ENCODE measurements at places on chromosomes 1 and 21.

DNA sequence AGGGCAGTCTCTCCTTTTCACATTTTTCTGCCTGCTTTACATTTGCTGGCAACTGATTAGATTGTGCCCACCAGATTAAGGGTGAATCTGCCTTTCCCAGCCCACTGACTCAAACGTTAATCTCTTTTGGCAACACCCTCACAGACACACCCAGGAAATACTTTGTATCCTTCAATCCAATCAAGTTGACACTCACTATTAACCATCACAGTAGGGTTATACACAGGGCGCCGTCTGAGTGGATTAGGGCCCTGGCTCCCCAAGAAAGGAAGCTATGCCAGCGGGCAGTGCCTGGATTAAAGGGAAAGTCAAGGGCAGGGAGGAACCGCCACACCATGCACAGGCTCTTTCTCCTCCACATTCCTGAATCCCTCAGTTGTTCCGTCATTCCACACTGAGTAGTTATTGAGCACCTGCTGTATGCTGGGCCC lies 56.2 kb downstream of the EVA1C start:
- DNase-seq = no peak

DNA sequence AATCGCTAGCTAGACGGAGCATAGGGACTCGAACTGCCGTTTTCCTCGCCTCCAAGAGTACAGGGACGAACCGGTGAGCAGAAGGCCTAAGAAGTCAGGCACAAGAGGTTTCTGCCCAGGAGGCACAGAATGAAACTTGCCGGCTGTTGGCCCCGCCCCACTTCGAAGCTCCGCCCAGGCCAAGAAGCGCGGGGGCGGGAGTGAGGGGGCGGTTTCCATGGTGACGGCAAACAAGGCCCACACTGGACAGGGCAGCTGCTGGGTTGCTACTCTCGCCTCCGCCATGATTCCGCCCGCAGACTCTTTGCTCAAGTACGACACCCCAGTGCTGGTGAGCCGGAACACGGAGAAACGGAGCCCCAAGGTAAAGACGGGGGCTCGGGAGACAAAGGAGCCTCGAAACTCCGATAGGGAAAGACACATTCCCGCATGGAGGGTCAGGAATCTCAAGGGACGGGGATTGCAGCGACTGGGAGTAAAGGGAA lies at the start of gene DNALI1:
Gene DNALI1, plus strand, starts transcription at position 229 of the 485 bp plus-strand sequence. Its CDS starts 55 bp downstream, at position 284.
- DNase-seq = no peak

DNA sequence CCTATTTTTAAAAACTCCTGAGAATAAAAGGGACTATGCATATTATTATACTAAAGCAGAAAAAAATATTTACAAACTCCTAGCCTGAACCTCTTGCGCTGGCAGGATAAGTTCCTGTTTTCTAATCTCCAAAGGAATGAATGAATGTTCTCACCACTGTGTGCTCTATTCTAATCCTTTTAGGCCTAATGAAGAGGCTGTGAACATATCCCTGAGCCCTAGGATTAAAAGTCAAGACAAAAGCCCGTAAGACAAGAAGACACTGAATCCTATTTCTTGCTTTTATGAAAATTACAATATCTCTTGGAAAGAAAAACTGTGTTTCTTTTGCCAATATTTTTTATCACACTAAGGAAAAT lies 317.5 kb downstream of the HHAT start:
- no peak for DNase-seq

DNA sequence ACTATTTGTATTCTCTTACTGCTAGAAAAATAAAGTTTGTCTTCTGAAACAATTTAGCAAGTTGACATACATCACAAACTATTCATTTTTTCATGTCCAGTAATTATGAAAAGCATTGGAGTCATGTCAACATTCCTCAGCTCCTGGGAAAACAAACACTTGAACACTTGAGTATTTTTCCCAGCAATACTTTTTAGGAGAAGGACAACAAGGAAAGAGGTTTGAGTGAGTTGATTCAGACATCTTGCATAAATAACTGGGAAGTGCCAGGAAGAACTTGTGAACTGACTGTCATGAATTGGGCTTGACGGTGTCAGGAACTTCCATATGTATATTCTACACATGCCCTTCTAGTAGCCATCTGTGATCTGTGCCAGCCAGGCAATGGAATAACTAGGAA lies 195.6 kb downstream of the HMCN1 start:
- no peak for DNase-seq

GRCh38 chr1:89827902-89828301 lies 7.1 kb downstream of the LRRC8D start:
- no peak for DNase-seq

- DNase-seq = no peak
These were observed 157.7 kb downstream of the MAST2 start for GRCh38 chr1:45960930-45961715.

DNA sequence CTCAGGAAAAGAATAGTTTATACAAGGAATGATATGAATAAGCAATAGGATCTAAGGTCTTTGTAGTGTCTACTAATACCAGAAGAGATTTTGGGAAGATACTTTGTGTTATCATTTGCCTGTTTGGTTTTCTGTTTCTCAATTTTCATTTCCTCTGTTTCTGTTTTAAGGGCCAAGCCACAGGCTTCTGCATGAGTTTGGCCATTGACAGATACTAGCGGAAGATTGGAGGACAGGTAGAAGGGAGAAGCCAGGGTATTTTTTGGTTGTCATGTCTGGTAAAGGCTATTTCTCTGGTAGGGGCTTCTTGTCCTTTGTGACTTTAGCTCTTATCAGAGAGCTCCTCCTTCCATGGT lies 51.4 kb downstream of the HS2ST1 start:
- no peak for DNase-seq

DNA sequence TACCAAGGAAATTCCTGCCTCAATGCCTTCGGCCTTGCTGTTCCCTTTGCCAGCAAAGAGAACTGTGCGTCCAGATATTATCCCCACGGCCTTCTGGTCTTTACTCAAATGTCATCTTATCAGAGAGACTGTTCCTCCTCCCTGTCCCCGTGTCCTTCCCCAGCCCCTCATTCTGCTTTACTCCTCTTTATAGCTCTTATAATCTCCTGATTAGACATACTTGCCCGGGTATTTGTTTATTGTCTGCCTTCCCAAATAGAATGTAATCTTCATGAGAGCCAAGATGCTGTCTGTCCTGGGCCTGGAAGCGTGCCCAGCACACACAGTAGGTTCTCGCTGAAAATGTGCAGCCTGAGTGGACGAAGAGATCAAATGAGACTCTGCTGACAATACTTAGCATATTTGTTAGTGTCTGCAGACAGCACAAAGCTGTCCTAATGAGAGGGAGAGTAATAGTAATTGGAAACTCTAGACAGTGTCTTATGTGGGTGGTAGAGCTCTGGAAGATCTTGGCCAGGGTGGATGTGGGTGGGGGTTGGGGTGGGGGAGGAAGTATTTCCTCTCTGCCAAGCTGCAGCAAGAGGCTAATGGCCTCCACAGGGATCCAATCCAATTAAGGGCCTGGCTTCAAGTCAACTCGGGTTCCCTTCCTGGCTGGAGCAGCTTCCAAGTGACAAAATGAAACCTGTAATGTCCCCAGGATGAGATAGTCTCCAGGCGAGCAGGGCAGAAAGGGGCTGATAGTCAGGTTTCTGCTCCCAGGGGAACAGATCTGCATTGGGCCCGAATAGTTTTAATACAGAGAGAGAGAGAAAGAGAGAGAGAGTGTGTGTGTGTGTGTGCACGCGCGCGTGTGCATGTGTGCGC lies 9.5 kb upstream of the CLIC4 start:
- DNase-seq = no peak

DNA sequence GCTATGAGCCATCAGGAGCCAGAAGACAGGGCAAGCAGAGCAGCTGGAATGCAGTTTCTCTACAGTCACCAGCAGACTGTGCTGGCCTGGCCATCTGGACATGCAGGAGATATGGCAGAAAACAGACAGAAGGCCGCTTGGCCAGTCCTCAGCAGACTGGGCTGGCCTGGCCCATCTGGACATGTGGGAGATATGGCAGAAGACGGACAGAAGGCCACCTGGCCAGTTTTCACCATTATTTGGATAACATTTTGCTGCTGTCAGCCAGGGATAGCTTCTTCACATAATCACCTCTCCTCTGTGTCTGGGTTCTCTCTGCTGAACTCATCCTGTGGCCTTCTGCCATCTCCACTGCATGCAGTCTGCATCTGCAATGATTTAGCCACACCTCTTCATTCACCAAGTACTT lies 25.0 kb upstream of the CACYBP start:
- DNase-seq = no peak

DNA sequence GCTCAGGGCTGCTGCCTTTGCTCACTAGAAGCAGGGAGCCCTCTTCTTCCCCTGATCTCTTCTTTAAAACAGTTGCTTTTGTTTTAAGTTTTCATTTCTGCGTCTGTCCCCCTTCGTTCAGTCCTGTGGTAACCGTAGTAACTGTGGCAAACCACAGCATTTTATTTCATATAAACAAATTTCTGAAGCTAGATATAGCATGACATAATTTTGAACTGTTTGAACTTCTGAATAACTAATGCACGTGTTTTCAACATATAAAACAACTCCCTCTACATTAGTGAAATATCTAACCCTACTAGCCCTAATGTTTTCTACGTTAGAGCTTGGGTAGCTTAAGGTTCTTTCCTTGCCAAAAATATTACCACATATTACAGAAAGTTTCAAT lies 104.6 kb downstream of the DISP1 start:
- DNase-seq = no peak

DNA sequence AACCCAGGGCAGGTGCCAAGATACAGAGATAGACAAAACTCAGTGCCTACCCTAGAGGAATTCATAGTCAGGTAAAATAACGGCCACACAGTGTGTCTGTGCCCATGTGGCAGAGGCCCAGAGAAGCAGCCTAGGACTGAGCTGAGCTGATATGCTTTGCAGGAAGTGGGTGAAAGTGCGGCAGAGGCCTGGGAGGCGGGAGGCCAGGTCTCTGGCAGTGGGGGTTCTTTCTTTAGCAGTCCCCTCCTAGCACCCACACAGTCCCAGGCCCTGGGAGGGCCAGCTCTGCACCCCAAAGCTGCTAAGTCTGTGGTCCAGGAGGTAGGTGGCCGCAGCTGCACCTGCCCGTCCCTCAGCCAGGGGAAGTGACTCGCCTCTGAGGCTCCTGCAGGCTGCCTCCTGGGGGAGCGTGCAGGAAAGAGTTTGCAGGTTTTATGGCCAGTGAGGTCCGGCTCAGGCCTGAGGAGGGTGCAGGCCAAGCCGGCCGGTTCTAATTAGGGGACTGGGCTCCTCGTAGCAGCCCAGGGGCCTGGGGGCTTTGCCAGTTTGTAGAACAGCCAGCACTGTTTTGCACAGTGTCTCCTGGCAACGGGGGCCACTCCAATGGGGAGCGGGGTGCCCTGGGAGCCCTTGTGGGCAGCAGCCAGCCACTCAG lies 107.9 kb downstream of the SPSB1 start:
- DNase-seq = no peak

GRCh38 chr1:214028095-214028494 lies 40.3 kb downstream of the PROX1 start:
- no peak for DNase-seq

DNA sequence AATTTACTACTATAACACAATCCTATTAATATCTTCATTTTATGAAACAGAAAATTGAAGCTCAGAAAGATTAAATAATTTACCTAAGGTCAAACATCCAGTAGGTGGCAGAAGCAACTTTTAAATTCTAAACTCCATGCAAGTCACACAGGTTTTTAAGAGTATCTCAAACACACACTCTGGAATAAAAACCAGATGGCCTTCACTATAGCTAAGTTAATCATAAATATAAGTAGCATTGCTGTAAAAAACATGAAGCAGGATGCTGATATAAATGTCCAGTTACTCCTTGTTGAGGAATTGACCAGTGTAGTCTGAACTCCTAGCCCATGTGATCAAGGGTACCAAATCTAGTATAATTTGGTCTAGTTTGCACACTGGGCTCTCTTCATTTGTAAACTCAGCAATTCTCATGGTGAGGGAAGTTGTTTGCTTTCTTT lies 9.4 kb upstream of the FMO3 start:
- no peak for DNase-seq

DNA sequence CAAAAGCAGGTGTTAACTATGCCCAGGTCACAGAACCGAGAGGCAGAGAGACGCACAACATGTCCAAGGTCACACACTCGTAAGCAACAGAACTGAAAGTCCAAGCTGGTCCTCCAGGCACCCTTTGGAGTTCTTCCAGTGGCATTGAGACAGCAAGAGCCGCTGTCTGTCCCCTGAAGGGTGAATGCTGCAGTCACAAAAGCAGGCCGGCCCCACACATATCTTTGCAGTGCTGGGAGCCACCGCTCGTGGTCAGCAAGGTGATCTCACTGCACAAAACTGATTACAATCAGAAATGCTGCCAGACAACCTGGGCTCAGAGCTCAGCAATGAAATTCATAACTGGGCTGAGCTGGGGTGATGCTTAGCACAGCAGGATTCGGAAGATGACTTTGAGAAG lies 47.4 kb upstream of the RAB4A start:
- no peak for DNase-seq

GRCh38 chr1:156480411-156481192 lies 20.0 kb downstream of the MEF2D start:
- no peak for DNase-seq

DNA sequence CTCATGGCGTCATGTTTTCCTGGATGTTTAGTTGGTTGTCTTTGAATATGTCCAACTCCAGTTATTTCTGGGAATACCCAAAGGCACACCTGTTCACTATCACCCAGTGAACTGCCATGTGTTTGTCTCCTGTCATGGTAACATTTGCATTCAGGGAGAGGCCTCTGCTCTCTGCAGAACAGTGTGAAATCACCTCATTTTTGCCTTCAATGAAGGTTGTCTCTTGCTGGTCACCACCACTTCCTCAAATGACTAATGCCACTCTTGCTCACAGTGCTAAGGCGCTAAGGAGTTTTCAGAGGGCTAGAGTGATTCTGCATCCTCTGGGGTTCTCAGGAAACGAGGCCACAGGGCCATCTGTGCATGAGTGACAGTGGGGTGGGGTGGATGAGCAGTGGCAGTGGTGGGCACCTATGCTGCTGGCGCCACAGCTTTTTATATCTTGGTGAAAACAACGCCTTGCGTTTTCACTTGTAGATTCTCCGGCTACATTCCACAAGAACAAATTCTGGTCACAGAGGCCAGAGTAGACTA lies 60.0 kb upstream of the ATP5PO start:
- peak; percentile 33 for DNase-seq

- no peak for DNase-seq
These were observed 22.7 kb upstream of the LAMC2 start for GRCh38 chr1:183163316-183163715.

GRCh38 chr21:21324297-21324696 lies 326.1 kb downstream of the NCAM2 start:
- DNase-seq = no peak

- DNase-seq = no peak
These were observed 27.3 kb upstream of the EVA1B start for GRCh38 chr1:36350659-36351226.

GRCh38 chr21:21147374-21147745 lies 149.2 kb downstream of the NCAM2 start:
- no peak for DNase-seq

DNA sequence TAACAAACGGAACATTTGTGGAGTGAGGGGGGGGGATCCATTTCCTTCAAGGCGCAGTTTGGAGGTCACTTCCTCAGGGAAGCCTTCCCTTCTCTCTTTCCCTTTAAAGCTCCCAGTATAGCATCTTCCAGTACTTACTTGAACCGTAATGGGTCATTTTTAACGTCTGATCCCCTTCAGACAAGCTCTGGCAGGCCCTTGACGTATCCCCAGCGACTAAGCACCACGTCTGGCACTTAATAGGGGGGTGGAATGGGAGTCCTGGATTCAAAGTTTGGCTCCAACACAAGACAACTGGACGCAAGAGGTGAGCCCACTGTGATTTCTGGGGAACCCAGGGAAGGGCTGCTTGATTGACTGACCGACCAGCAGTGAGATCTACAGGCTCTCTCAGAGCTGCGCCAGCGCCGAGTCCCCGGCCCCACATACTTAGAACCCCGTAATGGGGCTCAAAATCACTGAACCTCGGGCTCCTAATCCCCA lies 441 bp downstream of the YARS1 start:
- DNase-seq = no peak
